ENCODE measurements at places on chromosomes 11 and 22. TPM values are rescaled to one million over a fixed set of nuclear protein-coding genes. Genes with fewer than 3 reads are reported as not detected.

GRCh38 chr11:124752471-124753102 lies 532 bp upstream of the VSIG2 start:
- DNase-seq: no peak

- DNase-seq: no peak
These were observed 139.0 kb upstream of the LUZP2 start for GRCh38 chr11:24357620-24358410.

GRCh38 chr11:127804747-127805400 lies 782.5 kb downstream of the ETS1 start:
- DNase-seq: peak; percentile 28

GRCh38 chr11:116240710-116241109 lies 532.1 kb downstream of the BUD13 start:
- DNase-seq: no peak

DNA sequence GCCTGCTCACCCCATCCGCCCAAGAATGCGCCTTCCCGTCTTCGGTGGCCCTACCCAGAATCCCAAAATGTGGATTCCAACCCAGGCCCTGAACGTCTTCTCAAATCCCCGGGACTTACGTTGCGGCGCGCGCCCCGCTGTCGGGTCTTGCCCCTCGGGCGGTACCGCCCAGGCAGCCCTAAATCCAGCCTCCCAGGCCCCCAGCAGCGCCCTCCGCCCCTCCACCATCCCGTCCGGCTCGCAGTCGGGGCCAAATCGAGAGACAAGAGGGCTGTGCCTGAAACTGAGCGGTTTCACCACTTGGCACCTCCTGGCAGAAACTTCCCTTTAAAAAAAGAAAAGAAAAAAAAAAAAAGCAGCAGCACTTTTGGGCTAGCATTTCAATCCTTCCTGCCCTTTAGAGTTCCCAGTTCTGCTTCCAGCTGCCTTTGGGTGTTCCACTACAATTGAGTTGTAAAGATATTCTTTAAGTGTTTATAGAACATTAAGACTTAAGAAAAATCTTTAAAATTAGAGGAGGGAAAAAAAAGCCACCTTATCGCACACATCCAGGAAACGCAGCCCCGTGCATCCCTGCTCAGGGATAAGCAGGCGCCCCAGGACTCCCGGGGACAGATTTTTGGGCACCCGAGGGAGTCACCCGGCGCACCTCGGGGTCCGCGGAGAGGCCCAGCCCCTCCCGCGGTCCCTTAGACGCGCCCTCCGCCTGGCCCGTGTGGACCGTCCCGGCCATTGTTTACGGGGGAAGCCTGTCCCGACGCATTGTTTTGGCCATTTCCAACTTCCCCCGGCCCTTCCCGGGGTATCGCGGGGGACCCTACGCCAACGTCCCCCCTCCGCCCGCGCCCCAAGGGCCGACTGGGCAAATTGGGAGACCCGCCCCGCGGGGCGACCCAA lies 57.6 kb downstream of the KCNJ4 start:
- no peak for DNase-seq

GRCh38 chr22:21761086-21761485 lies 25.5 kb upstream of the YPEL1 start:
- DNase-seq: no peak

- no peak for DNase-seq
These were observed 33.9 kb downstream of the TSPAN4 start for GRCh38 chr11:876545-876944.

GRCh38 chr11:123111465-123111864 lies 49.5 kb upstream of the HSPA8 start:
- DNase-seq: peak; percentile 47

DNA sequence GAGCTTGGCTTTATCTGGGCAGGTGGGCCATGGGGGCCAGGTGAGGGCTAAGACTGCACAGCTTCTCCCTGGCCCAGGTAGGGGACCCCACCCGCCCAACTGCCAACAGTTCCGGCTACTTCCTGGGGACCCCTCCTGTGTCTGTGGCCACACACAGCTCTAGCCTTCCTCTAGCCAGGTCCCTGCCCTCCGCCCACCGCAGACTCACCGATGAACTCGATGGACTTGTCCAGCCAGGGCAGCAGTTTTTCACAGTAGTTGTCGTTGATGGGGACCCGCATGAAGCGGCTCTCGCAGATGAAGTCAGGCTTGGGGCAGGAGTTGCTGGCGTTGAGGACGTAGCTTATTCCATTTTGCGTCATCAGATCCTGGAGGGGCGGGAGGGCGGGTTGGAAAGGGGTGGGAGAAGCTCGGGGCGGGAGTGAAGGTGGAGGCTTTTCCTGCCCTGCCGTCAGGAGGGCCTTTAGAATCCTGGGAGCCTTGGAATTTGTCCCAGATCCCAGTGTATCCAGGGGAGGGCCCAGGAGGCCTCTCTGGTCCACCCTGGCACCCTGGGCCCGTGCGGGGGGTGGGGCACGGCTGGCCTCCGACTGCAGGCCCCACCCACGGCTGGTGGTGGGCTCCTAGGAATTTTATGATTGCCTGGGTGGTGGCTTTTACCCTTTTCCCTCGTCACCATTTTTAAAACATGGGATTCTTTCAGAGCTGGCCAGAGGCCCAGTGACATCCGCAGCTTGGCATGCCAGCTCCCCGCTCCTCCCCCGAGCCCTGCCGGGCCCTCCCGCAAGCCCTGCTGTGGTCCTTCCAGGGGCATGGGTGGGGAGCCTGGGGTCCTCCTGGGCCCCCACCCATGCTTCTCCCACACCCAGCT lies 13.9 kb downstream of the DUSP8 start:
- no peak for DNase-seq

DNA sequence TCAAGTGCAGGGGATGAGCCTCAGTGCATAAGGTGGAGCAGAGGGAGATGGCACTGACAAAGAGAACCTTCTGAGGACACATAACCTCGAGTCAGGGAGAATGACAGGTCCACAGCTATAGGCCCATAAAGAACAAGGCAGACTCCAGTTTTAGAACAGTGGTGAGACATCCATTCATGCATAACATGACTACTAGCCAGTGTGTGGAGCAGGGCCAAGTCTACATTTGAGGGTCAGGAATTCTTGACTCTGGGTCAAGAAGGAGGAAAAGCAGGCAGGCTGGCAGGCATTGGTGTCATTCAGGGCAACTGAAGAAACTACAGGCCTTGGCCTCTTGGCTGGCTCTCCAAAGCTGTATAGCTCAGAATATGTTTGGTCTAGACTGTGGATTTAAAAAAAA lies 54.9 kb downstream of the MTNR1B start:
- no peak for DNase-seq

DNA sequence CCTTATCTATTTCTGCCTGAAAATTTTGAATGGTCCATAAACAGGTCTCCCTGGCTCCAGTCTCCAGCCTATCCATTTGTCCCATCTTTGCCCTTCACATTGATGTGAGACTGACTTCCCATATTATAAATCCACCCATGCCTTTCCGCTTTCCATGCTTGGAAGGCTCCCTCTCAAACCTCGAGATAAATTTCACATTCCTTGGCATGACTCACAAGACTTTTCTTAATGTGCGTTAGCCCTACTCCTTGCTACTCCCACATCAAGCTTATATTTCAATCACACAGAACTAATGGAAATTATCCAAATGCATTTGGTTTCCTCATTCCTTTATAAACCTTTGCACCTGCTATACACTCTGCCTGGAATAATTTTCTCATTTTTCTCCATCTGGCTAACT lies 163.7 kb upstream of the NTM start:
- DNase-seq: no peak

DNA sequence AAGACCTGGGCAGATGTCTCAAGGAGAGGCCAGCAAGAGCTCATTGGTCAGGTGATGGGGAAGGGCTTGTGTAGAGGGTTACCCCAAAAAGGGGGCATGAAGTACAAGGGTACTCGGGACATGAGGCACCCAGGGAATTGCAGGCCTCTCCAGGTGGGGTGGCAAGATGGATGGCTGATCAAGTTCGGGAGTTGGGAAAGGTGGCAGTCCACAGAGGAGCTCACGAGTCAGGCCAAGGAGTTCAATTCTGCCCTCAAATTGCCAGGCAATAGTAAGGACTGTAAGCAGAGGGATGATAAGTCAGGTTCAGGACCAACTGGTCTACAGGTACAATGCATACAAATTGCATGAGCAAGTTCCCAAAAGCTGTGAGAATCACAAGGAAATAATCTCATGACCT lies 42.3 kb upstream of the SLC25A1 start:
- no peak for DNase-seq

- no peak for DNase-seq
These were observed 241.7 kb upstream of the MTNR1B start for GRCh38 chr11:92727769-92728168.

DNA sequence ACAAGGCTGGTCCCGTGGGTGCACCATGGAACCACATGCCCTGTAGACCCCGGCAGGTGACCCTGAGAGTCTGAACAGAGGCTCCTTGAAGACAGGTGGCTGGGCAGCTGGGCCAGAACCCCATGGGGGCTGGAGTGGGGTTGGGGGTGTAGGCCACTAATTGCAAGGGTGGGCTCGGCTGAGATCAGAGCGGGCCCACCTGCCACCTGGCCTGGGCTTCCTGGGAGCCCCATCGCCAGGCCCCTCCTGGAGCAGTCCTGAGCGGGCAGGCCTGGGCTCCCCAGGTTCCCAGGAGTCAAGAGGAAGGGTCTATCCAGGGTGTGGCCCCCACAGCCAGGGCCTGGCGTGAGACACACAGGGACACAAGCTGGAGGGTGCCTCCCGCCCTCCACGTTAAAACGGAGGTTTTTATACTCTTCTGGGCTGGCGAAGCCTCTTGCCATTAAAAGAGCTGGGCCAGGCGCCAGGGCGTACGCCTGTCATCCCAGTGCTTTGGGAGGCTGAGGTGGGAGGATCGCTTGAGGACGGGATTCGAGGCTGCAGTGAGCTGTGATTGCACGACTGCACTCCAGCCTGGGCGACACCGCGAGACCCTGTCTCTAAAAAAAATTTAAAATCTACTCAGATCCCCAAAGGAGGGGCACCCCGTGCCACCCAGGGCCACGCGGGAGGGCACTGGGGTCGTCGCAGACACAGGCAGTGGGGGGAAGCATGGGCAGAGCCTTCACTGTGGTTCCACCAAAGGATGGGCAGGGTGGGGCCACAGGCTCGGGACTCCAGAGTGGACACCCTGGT lies 4.8 kb upstream of the TRABD start:
- DNase-seq: no peak

- DNase-seq: no peak
These were observed 32.0 kb upstream of the LINC01488 start for GRCh38 chr11:69449320-69450063.

Gene GRIK4
- polyA plus RNA-seq: 1.4 TPM

Gene GLYAT
- polyA plus RNA-seq: 164 TPM

Gene CCDC15
- polyA plus RNA-seq: 3.5 TPM

Gene HOATZ
- 0.21 TPM for polyA plus RNA-seq

Gene KRTAP5-2
- 0.19 TPM for polyA plus RNA-seq

Gene PLA2G6
- 37.7 TPM for polyA plus RNA-seq

Gene TMEM25
- polyA plus RNA-seq: 27.6 TPM

Gene RPL3
- 3,497 TPM for polyA plus RNA-seq

Gene ZC3H12C
- 7.2 TPM for polyA plus RNA-seq

Gene TIMP3
- 157 TPM for polyA plus RNA-seq

Gene YAP1
- polyA plus RNA-seq: 176 TPM
